Right atrium auricular region (tissue), 2 donors: ENCODE measurements at places on chromosomes 6 and 20. TPM values are rescaled to one million over a fixed set of nuclear protein-coding genes. Genes with fewer than 3 reads are reported as not detected.

COL20A1 gene
- total RNA-seq: not detected

FBXL4 gene
- 22.6 TPM for total RNA-seq

CFAP206 gene
- total RNA-seq: 0.39 TPM

SYNDIG1 gene
- total RNA-seq: 21.7 TPM

MYL9 gene
- total RNA-seq: 602 TPM

RHAG gene
- 2.0 TPM for total RNA-seq

SEL1L2 gene
- not detected for total RNA-seq

ULBP2 gene
- total RNA-seq: 0.82 TPM

CCN6 gene
- not detected for total RNA-seq

REV3L gene
- 14.5 TPM for total RNA-seq

PLAGL2 gene
- total RNA-seq: 7.0 TPM

VEGFA gene
- 132 TPM for total RNA-seq

DNA sequence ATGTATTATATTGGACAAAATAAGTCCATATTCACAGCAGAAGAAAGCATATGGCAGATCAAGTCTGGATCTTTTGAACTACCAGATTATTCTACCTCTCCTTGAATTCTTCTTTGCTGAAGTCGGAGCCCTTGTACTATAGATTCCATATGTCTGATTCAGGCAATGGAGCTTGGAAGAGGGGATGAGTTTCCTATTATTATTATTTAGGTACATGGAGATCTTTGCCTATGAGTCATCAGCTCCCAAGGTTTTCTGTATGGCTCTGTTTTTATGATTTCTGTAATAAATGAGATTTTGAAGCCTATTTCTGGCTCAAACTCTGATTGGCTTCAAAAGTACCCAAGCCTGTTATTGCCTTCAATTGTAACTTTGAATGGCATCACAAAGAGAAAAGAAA is 72.0 kb downstream of the OPRM1 start:
- no peak overlapping the region for H3K27ac ChIP-seq
- DNase-seq: no peak
- H3K4me1 ChIP-seq: no peaks in the 10 kb centered on the region
- no peaks in the 10 kb centered on the region for H3K36me3 ChIP-seq
- no peak overlapping the region for H3K4me3 ChIP-seq
- H3K27me3 ChIP-seq: no peaks in the 10 kb centered on the region

DNA sequence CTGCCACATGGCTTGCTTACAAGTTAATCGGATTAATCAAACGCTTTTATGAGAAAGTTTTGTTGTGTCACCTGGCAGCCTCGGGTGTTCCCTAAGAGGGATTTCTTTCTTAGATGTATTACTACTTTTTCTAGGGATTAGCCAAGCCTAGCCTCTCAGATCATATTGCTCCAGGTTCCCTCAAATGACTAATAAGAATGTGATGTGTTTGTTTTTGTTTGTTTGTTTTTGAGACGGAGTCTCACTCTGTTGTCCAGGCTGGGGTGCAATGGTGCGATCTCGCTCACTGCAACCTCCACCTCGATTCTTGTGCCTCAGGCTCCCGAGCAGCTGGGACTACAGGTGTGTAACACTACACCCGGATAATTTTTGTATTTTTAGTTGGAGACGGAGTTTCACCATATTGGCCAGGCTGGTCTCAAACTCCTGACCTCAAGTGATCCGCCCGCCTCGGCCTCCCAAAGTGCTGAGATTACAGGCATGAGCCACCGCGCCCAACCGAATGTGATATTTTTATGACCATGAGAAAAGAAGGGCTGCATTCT is 977 bp downstream of the HMGN4 start:
- no peak for DNase-seq
- peak overlapping the region; percentile 85 for H3K4me3 ChIP-seq
- no peaks in the 10 kb centered on the region for H3K4me1 ChIP-seq
- no peaks in the 10 kb centered on the region for H3K27me3 ChIP-seq
- peaks cover 3% of the 10 kb centered on the region for H3K36me3 ChIP-seq
- peak overlapping the region; percentile 89 for H3K27ac ChIP-seq

- no peak overlapping the region for H3K27ac ChIP-seq
- H3K36me3 ChIP-seq: peaks cover 16% of the 10 kb centered on the region
- H3K27me3 ChIP-seq: no peaks in the 10 kb centered on the region
- H3K4me3 ChIP-seq: no peak overlapping the region
- H3K4me1 ChIP-seq: no peaks in the 10 kb centered on the region
These were observed 64.7 kb upstream of the NFATC2 start for GRCh38 chr20:51607170-51607569.

DNA sequence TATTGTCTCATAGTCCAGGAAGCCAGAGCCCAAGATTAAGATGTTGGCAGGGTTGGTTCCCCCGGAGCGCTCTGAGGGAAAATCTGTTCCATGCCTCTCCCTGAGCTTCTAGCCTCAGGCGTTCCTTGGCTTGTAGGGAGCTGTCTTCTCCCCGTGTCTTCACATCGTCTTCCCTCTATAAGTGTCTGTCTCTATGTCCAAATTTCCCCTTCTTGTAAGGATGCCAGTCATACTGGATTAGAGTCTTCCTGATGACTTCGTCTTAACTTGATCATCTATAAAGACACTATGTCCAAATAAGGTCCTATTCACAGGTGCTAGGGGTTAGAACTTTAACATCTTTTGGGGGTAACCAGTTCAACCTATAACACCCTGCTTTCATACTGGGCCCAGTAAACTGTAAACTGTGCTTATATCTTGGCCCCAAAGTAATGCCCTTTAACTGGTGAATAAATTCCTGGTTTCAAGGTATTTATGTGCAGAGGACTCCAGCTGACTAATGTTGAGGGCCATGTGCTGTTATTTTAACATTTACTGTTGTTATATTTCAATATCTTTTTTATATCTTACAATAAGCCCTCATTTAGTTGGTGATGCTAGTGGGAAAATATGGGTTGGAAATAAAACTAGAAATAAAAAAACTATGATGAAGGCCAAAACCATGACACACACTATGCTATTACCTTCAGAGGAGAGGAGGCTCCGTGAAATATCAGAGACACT is 101.7 kb upstream of the IYD start:
- no peaks in the 10 kb centered on the region for H3K4me1 ChIP-seq
- H3K27me3 ChIP-seq: no peaks in the 10 kb centered on the region
- H3K36me3 ChIP-seq: no peaks in the 10 kb centered on the region
- no peak for DNase-seq

GRCh38 chr20:48846516-48847492 is 19.0 kb upstream of the PREX1 start:
- no peak overlapping the region for H3K27ac ChIP-seq
- no peak for DNase-seq
- H3K36me3 ChIP-seq: no peaks in the 10 kb centered on the region
- H3K27me3 ChIP-seq: no peaks in the 10 kb centered on the region
- no peak overlapping the region for H3K4me3 ChIP-seq

GRCh38 chr6:136956590-136957544 is 34.8 kb downstream of the SLC35D3 start:
- no peak for DNase-seq
- H3K4me1 ChIP-seq: peaks cover 12% of the 10 kb centered on the region
- H3K27ac ChIP-seq: no peak overlapping the region

GRCh38 chr6:34051331-34051919 is 94.5 kb downstream of the GRM4 start:
- no peaks in the 10 kb centered on the region for H3K27me3 ChIP-seq
- H3K4me3 ChIP-seq: no peak overlapping the region
- no peaks in the 10 kb centered on the region for H3K36me3 ChIP-seq

DNA sequence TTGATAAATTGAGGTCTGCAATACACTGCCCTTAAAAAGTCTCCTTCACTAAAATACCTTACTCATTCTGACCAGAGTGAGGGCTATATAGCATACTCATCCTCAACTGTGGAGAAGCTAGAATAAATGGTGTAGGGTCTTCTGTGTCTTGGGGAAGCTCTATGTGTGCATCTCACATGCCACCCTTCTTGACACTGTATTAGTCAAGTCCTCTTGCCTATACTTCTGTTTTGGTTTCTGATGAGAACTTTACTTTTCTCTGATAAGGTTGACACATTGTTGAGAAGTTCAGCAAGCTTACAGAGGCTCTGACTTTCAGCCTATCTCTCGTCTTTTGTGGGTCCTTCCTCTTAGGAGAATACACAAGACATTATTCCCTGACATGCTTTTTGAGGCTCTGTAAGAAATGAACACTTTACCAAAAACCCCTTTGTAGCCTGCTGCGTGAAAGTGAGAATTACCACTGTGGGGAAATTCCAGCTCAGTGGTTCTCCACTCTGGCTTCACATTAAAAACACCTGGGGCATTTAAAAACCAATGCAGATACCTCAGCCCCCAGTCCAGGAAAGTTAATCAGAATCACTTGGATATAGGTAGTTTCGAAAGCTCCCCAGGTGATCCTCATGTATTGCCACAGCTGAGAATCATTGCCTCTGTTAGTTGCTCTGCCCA is 372.1 kb upstream of the HS3ST5 start:
- H3K27me3 ChIP-seq: no peaks in the 10 kb centered on the region
- H3K4me1 ChIP-seq: no peaks in the 10 kb centered on the region
- DNase-seq: no peak
- no peaks in the 10 kb centered on the region for H3K36me3 ChIP-seq
- no peak overlapping the region for H3K4me3 ChIP-seq

DNA sequence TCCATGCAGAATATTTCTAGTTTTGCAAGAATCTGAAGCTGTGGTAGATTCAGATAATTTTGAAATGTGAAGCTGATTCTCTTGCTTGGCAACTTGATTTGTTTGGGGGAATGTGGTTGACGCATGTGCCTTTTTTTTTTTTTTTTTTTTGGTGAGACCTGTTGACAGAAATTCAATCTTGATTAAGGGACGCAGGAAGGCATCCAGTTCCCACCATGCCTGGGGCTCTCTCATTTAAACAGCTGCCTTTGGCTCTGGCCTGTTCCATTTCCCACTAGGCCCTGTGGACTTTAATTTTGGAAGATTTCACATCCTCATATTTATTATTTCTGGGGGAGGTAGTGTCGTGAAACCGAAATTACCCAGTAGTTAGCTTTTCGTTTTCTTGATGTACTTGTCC is 8.6 kb downstream of the TPX2 start:
- H3K4me1 ChIP-seq: no peaks in the 10 kb centered on the region
- H3K4me3 ChIP-seq: no peak overlapping the region
- no peaks in the 10 kb centered on the region for H3K36me3 ChIP-seq
- no peak overlapping the region for H3K27ac ChIP-seq

GRCh38 chr20:21505161-21505809 is 8.6 kb downstream of the NKX2-2 start:
- DNase-seq: peak; percentile 63
- no peak overlapping the region for H3K27ac ChIP-seq
- H3K4me3 ChIP-seq: no peak overlapping the region
- no peaks in the 10 kb centered on the region for H3K4me1 ChIP-seq
- peaks cover 28% of the 10 kb centered on the region for H3K27me3 ChIP-seq

- no peaks in the 10 kb centered on the region for H3K27me3 ChIP-seq
- H3K36me3 ChIP-seq: peaks cover 19% of the 10 kb centered on the region
- H3K27ac ChIP-seq: no peak overlapping the region
- no peak overlapping the region for H3K4me3 ChIP-seq
These were observed 23.0 kb downstream of the LATS1 start for GRCh38 chr6:149694921-149695320.

DNA sequence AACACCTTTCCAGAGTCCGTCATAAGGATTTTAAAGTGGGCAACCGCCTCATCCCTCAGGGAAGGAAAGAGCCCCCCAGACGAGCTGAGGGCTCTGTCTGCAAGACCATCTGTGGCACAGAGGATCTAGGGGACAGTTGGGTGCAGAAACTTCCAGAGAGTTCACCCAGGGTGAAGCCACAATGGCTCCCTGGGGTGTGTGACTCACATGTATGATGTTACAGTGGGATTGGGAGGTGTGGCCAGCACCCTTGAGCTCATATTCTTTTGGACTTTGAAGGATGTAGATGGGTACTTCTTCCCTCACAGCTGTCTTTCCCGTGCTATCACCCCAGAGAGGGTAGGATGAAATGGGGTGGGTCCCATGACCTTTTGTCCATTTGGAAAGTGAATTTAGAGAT is 95.5 kb downstream of the NCR2 start:
- no peaks in the 10 kb centered on the region for H3K4me1 ChIP-seq
- no peaks in the 10 kb centered on the region for H3K36me3 ChIP-seq
- no peak overlapping the region for H3K4me3 ChIP-seq
- H3K27ac ChIP-seq: no peak overlapping the region
- no peak for DNase-seq

DNA sequence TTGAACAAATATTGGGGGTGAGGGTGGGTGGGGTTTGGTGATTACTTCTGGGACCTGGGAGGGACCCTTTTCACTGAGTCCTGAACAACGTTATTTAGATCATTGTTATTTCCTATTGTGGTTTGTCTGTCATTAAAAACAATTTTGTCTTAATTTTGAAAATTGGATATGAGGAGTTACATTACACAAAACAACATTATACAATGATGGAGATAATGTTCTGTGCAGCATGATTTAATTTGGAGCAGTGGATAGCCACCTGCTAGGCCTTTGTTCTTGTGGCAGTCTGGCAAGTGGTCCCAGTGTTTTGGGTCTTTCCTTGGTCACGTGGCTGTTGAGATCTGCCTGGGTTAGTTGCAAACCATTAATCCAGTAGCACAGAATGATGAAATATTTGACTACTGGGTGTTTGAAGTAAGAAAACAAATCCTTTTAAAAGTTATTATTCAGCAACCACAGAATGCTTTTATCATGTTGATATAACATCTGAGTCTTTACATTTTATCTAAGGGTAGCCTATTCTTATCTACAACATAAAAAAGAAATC is 172.8 kb downstream of the CDKAL1 start:
- no peaks in the 10 kb centered on the region for H3K4me1 ChIP-seq
- DNase-seq: no peak
- H3K4me3 ChIP-seq: no peak overlapping the region
- no peaks in the 10 kb centered on the region for H3K27me3 ChIP-seq
- no peaks in the 10 kb centered on the region for H3K36me3 ChIP-seq

DNA sequence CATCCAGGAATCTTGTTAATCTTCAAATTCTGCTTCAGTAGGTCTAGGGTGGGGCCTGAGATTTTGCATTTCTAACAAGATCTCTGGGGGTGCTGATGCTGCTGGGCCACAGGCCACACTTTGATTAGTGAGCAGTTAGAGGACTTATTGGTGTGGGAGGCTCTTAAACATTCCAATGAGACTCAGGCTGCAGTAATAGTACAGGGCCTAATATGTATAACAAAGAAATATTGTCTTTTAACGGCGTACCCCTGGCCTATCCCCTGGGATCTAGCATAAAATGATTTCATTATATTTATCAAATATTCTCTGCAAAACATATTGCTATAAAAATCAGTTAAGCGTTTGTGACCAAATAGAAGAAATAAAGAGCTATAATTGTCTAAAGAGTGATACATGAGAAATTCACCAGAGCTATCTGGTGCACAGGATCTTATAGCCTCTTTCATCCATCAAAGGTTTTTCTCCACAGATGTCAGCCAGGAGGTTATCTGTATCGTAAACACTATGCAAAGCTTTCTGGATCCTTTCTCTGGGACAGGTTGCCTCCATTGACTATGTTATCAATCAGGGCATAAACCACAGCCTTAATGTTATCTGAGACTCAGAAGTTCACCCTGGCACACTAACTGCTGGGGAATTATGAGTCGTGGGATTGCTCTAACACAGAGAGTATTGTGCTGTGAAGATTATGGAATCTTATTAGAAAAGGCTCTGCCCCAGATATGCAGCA is 488.5 kb upstream of the MAP3K7 start:
- no peak overlapping the region for H3K4me3 ChIP-seq
- no peak overlapping the region for H3K27ac ChIP-seq
- DNase-seq: no peak

- H3K27me3 ChIP-seq: no peaks in the 10 kb centered on the region
- no peak for DNase-seq
- H3K27ac ChIP-seq: no peak overlapping the region
- H3K36me3 ChIP-seq: no peaks in the 10 kb centered on the region
- H3K4me1 ChIP-seq: no peaks in the 10 kb centered on the region
These were observed 232.0 kb upstream of the PMEPA1 start for GRCh38 chr20:57941604-57942381.
